ENCODE measurements at places on chromosomes 16 and 17. TPM values are rescaled to one million over a fixed set of nuclear protein-coding genes. Genes with fewer than 3 reads are reported as not detected.

GRAP gene
- polyA plus RNA-seq = 2.9 TPM

CHRNB1 gene
- 7.4 TPM for polyA plus RNA-seq

RNF43 gene
- polyA plus RNA-seq = 29.9 TPM

KIF2B gene
- polyA plus RNA-seq = not detected

RGS11 gene
- polyA plus RNA-seq = 6.6 TPM

C17orf107 gene
- polyA plus RNA-seq = 2.1 TPM

- DNase-seq = peak; percentile 49
Measured at GRCh38 chr17:8300627-8301242, 5.5 kb upstream of the SLC25A35 start.

- DNase-seq = no peak
Measured at GRCh38 chr16:85029408-85029784, 1.8 kb downstream of the KIAA0513 start.

GRCh38 chr17:4772235-4772613 lies 538 bp downstream of the TM4SF5 start:
- peak; percentile 81 for DNase-seq

DNA sequence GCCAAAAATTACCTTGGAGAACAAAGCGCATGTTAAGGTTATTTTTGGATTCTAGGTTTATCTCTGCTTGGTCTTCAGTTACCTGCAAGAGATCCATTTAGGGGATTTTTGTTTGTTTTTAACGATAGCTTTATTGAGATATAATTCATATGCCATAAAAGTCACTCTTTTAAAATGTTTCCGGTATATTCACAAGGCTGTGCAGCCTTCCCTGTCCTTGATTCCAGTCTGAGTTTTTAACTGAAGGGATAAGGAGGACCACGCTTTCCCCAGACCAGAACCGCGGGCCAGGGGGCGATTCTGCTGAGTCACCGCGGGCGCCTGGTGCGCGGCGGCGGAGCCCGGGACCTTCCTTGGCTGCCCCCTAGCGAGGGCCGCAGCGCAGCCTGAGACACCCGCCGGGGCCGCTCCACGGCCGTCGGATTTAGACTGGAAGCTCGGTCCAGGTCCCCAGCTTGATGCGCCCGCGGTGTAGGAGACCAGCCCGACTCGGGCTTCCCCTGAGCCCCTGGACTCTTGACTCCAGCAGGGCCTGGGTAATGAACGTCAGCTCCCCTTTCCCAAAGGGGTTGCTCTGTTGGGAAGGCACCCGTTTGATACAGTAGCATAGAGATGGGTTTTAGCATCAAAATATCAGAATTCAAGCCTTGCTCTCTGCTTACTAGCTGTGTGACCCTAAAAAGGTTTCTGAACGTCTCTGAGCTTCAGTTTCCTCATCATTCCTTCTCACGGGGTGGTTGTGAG lies 50.0 kb upstream of the STH start:
- DNase-seq = peak; percentile 43

- no peak for DNase-seq
Measured at GRCh38 chr17:80529904-80530292, 14.7 kb upstream of the RPTOR start.

- DNase-seq = no peak
Measured at GRCh38 chr16:85262558-85263238, 150.4 kb upstream of the CIBAR2 start.

- DNase-seq = no peak
Measured at GRCh38 chr17:40557531-40558299, 7.6 kb downstream of the CCR7 start.

GRCh38 chr17:38575781-38576180 lies 30.0 kb downstream of the SRCIN1 start:
- no peak for DNase-seq

DNA sequence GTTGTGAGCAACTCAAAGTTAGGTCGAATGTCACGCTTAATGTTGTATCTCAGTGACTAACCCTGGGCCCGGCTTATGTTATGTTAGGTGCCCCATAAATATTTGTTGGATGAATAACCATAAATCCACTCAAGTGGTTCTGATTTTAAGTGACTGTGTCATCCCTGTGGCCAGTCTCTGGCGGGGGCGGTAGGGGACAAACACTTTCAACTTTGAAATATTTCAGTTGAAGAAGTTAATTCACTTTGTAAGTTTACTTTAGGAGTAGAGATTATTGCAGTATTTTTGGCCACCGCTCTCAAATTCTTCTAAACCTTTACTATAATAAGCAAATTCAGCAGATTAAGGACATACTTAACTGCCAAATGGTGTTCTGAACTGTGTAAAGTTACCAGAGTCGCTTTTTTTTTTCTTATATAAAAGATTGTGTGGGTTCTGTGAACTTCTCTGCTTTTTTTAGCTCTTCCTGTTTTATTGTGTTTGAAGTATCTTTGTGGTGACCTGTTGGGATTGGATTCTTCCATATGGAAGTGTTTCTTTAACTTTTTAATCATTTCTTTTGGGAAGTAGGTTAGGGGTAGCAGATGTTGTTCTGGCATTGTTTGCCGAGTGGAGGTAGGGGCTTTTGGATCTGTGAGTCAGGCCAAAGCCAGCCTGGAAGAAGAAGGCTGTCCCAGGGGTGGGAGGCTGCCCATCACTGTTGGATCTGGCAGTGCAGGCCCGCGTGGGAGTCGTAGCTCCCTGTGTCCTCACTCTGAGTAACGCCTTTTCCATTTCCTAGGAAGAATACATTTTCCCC lies 61.4 kb upstream of the TBX2 start:
- DNase-seq = no peak

DNA sequence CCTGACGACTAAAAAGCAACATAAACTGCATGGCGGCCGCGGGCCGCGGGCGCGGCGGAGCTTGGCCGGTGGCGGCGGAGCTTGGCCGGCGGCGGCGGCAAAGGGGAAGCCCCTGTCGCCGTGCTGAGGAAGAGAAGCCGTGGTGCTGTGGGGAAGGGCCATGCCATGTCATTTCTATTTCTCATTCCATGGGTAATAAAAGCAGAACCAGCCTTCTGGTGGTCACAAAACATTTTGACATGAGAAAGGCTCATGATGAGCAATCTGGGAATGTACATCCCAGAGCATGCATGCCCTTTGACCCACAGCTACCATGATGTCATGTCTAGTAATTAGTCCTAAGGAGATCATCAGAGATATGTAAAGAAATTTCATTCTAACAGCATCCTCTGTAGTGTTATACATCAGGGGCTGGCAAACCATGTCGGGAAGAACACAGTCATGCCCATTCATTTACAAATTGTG lies 23.9 kb upstream of the HEATR6 start:
- peak; percentile 22 for DNase-seq

- no peak for DNase-seq
Measured at GRCh38 chr16:85983606-85984230, 84.8 kb downstream of the IRF8 start.

DNA sequence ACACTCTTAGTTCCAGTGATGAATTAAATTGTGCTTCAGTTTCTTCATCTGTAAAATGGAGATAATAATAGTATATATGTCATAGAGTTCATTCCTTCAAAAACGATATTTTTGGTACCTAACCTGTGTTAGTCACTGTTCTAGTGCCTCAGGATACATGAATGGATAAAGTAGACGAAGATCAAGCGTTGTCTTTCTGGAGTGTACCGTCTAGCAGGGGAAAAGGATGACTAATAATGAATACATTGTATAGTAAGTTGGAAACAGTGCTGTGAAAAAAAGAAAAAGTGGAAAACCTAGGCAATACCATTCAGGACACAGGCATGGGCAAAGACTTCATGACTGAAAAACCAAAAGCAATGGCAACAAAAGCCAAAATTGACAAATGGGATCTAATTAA lies 8.6 kb downstream of the KRT10 start:
- DNase-seq = no peak

GRCh38 chr16:75256696-75257343 lies 5.4 kb upstream of the BCAR1 start:
- DNase-seq = peak; percentile 66

- DNase-seq = no peak
Measured at GRCh38 chr16:49563666-49564065, 190.1 kb downstream of the C16orf78 start.

Data from large intestine (tissue), 12 donors.